PC-3 (cell line): ENCODE measurements at places on chromosomes 5 and 9. TPM values are rescaled to one million over a fixed set of nuclear protein-coding genes. Genes with fewer than 3 reads are reported as not detected.

MRPS30 gene
- total RNA-seq: 139 and 149 TPM in 2 replicates

RXFP3 gene
- not detected in 2 replicates for total RNA-seq

PDE8B gene
- total RNA-seq: 0.12 TPM in 1 of 2 replicates, not detected in the other

SCGB3A2 gene
- total RNA-seq: 0.51 TPM in 1 of 2 replicates, not detected in the other

LRRC19 gene
- total RNA-seq: not detected in 2 replicates

ALDH1A1 gene
- not detected in 2 replicates for total RNA-seq

IFNB1 gene
- not detected in 2 replicates for total RNA-seq

NTNG2 gene
- 1.7 and 6.0 TPM in 2 replicates for total RNA-seq

RASEF gene
- 12.3 and 14.7 TPM in 2 replicates for total RNA-seq

TMOD1 gene
- total RNA-seq: not detected in 2 replicates

PCDHB7 gene
- 0.22 TPM in 1 of 2 replicates, not detected in the other for total RNA-seq

CARD6 gene
- 1.3 and 2.4 TPM in 2 replicates for total RNA-seq

HMCN2 gene
- total RNA-seq: 0.11 and 0.35 TPM in 2 replicates

POU5F2 gene
- total RNA-seq: 0.46 and 0.66 TPM in 2 replicates

ARHGAP26 gene
- 6.2 and 11.7 TPM in 2 replicates for total RNA-seq
